Endothelial cell of umbilical vein (primary cell): ENCODE measurements at places on chromosomes 13 and 19. TPM values are rescaled to one million over a fixed set of nuclear protein-coding genes. Genes with fewer than 3 reads are reported as not detected.

KLF2 gene
- total RNA-seq, result 23.4 and 37.7 TPM in 2 replicates

PCDH17 gene
- total RNA-seq, result 4.2 and 5.0 TPM in 2 replicates

SIGLEC12 gene
- not detected in 2 replicates for total RNA-seq

LILRB5 gene
- not detected in 2 replicates for total RNA-seq

DNA sequence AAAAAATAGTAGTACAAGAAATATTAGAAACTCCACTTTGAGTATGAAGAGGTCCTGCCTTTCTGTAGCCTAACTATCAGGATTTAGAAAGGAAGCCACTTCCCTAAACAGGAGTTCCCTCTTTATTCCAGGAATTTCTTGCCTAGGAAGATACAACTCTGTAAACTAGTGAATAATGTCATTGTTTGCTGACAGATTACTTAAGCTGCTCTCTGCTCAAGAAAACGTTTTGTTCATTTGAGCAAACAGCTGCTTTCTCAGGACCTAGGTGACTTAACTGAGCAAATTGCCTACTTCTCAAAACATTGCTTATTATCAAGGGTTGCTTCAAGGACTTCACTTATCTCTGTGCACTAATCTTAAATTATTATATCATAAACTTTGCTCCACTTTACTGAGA is 1419.4 kb upstream of the SLC10A2 start:
- no peaks in the 10 kb centered on the region for H3K4me1 ChIP-seq
- no peak overlapping the region for H3K27ac ChIP-seq
- no peak overlapping the region for H3K4me3 ChIP-seq
- no peak for DNase-seq

DNA sequence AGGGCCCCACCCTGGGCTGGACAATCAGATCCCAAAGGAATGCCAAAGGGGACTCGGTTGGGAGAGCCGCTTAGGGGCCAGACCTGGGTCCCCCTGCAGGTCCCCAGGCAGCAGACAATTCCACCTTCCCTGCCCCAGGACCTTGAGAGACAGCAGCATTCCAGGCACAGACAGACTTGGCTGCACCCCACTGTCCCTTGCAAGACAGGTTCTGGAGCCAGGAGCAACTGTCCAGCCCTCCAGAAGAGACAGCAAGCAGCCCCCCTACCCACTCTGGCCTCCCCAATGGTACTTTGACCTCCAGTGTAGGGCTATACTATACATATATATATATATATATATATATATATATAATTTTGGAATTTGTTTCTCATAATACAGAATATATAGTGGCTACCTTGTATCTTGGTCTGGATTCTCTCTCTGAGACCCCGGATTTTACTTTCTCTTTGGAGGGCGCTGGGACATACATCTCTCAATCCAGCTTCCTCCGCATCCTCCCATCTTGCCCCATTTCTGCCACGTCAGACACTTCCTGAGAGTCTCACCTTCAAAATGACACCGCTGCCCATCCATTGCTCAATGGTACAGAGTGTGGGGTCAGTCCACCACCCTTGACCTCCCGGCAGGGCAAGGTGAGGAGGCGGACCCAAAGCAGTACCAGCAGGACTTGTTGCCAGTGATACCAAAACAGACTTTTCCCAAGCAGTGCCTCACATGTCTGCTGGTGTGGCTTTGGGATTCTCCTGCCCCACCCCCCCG is 12.7 kb downstream of the SMIM24 start:
- H3K4me3 ChIP-seq, result no peak overlapping the region
- H3K27ac ChIP-seq, result no peak overlapping the region
- DNase-seq, result no peak
- H3K27me3 ChIP-seq, result no peaks in the 10 kb centered on the region
- H3K36me3 ChIP-seq, result peaks cover 8% of the 10 kb centered on the region

DNA sequence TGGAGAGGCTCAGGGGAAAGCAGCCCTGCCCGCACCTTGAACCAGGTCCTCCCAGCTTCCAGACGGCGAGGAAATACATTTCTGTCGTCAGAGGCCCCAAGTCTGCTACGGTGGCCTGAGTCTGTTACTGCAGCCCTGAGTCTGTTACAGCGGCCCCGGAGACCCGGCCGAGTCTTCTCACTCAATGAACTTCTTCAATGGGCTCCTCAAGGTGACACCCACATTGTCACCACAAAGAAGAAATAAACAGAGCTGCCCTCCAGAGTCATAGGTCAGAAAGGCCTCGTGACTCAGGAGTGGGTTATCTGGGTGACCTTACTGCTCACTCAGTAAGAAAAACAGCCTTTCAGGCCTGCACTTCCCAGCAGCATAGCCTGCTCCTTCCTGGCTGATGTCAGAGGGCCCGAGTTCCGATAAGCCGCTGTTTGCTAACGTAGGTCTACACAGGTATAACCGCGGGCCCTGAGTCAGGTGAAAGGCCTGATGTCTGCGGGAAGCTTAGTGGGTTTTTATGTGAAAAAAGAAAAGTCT is 66.9 kb upstream of the TM9SF2 start:
- peaks cover 9% of the 10 kb centered on the region for H3K4me1 ChIP-seq
- no peaks in the 10 kb centered on the region for H3K36me3 ChIP-seq
- no peak for DNase-seq
- H3K4me3 ChIP-seq, result no peak overlapping the region
- H3K27me3 ChIP-seq, result peaks cover 9% of the 10 kb centered on the region

DNA sequence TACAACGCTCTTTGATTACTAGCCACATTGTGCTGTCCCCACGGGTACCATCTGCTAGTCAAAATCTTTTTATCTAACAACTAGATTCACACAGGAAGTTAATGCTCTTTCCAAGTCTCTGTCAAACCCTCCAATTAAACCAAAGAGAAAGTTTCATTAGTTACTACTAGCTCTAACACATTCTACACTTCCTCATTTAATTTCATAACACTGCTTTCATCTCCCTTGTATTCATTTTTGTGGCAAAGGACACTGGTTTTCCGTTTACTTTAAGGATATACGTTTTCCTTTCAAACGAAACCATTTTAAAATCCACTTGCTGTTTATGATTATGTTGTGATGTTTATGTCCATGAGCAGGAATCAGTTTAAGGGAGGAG is 5.3 kb downstream of the DYRK1B start:
- peaks cover 4% of the 10 kb centered on the region for H3K36me3 ChIP-seq
- no peak for DNase-seq
- H3K4me1 ChIP-seq, result peaks cover 13% of the 10 kb centered on the region
- H3K4me3 ChIP-seq, result no peak overlapping the region

DNA sequence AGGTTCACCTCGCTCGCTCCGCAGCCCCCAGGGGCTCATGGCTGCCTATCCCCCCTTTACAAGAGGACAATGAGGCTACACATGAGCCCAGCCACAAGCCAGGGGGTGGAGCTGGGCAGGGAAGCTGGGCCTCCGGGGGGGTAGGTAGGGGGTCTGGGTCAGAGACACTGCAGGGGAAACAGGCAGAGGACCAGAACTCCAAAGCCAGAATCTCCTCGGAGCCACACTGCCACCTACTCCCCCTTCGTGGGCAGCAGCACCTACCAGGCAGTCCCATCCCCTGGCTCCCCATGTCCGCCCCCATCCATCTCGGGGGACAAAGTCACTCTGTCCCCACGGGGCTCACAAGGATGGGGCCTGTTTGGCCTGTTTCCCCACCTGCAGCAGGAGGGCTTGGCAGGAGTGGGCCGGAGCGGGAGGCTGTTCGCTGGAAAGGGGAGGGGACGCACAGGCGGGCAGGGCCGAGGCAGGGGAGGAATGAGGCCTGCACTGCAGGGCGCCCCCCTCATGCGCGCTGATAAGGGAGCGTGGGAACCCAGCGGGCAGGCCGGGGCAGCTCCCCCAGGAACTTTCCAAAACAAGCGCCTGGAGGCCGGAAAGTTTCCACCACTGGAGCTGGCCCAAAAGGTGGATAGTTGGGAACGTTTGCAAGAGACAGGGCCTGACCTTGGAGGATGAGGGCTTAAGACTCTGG is 545 bp upstream of the ISYNA1 start:
- H3K4me3 ChIP-seq, result no peak overlapping the region
- peaks cover 5% of the 10 kb centered on the region for H3K36me3 ChIP-seq
- DNase-seq, result peak; percentile 24
- H3K4me1 ChIP-seq, result peaks cover 6% of the 10 kb centered on the region
- no peaks in the 10 kb centered on the region for H3K27me3 ChIP-seq

DNA sequence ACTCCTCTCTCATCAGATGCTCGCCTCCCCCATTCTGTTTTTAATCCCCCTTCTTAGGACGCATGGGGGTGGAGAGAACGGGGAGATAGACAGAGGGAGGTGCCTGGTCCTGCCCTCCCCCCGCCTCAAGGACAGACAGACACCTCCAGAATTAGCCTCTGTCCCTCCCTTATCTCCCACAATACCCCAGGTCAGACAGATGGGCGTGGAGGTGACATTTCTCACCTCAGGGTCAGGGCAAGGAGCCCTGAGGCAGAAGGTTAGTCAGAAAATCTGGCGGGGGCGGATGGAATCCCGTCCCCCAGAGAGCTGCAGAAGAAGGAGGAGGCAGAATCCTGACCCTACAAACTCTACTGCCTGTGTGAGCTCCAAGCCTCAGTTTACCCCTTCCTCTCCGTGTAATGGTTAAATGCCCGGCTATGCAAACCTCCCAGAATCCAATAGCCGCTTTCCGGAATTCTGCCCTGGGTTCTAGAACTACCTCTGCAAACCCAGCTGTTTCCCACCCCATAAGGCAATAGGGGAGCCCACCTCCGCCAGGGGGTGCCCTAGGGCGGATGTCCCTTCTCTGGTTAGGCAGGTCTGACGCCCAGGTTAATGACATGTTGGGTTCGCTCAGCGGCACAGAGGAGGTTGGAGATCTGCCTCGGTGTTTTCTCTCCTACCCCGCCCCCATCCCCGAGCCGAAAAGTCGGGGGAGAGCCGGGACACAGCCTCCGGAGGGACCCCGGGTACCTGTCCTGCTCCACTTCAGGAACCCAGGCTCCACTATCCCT is 900 bp downstream of the PPP1R13L start:
- peak; percentile 58 for DNase-seq
- H3K27ac ChIP-seq, result peak overlapping the region; percentile 88
- no peaks in the 10 kb centered on the region for H3K36me3 ChIP-seq
- H3K4me1 ChIP-seq, result peaks cover 27% of the 10 kb centered on the region
- peak overlapping the region; percentile 73 for H3K4me3 ChIP-seq

DNA sequence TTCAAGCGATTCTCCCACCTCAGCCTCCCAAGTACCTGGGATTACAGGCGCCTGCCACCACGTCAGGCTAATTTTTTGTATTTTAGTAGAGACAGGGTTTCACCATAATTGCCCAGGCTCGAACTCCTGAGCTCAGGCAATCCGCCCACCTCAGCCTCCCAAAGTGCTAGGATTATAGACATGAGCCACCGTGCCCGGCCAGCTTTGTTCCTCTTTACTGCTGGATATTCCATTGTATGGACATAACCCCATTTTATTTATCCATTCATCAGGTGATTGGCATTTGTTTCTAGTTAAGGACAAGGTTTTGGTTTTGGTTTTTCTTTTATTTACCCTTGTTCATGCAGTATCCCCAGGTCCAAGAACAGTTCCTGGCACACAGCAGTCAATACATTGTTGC is 4.1 kb upstream of the RPS9 start:
- no peak for DNase-seq
- H3K4me1 ChIP-seq, result peaks cover 9% of the 10 kb centered on the region
- no peak overlapping the region for H3K4me3 ChIP-seq

- no peaks in the 10 kb centered on the region for H3K27me3 ChIP-seq
- peaks cover 32% of the 10 kb centered on the region for H3K4me1 ChIP-seq
- peak overlapping the region; percentile 95 for H3K4me3 ChIP-seq
- peak overlapping the region; percentile 84 for H3K27ac ChIP-seq
- H3K36me3 ChIP-seq, result no peaks in the 10 kb centered on the region
These were observed 801 bp downstream of the KCTD12 start for GRCh38 chr13:76885203-76886004.

DNA sequence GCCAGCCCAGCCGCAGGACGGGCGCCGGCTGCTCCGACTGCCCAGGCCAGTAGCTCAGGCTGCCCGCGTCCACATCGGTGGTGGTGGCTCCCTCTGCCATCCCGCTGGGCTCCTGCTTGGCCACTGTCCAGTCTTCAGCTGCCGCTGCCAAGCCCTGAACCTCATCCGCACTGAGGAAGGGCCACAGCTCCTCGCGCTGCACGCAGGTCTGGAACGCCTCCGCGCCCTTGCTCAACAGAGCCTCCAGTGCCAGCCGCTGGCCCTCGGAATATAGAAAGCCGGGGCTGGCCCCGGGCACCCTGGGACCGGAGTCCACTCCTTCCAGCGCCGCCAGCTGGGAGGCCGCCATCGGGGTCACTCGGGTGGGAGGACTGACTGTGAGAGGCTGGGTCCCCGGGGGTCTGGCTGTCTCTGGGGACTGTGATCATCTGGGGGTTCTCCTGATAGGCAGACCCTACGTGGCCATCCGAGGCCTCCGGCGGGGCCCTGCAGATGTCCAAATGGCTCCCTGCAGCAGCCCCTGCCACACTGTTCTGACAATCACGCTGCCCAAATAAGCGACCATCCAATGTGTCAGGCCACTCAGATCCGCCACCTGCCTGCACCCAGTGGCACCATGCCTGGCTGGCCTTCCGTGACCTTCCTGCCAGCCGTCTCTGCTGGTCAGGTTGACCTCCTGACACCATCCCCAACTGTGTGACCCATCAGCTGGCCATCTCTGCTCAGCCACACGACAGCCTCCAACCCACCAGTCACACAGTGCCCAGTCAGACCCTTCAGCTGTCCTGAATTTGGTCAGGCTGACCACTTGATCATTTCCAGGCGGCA is 1.6 kb downstream of the FAM83E start:
- peaks cover 17% of the 10 kb centered on the region for H3K4me1 ChIP-seq
- DNase-seq, result no peak
- no peak overlapping the region for H3K4me3 ChIP-seq
- H3K27me3 ChIP-seq, result no peaks in the 10 kb centered on the region
- H3K27ac ChIP-seq, result no peak overlapping the region

GRCh38 chr13:48159826-48160225 is 64.9 kb upstream of the MED4 start:
- no peak for DNase-seq
- no peak overlapping the region for H3K4me3 ChIP-seq

DNA sequence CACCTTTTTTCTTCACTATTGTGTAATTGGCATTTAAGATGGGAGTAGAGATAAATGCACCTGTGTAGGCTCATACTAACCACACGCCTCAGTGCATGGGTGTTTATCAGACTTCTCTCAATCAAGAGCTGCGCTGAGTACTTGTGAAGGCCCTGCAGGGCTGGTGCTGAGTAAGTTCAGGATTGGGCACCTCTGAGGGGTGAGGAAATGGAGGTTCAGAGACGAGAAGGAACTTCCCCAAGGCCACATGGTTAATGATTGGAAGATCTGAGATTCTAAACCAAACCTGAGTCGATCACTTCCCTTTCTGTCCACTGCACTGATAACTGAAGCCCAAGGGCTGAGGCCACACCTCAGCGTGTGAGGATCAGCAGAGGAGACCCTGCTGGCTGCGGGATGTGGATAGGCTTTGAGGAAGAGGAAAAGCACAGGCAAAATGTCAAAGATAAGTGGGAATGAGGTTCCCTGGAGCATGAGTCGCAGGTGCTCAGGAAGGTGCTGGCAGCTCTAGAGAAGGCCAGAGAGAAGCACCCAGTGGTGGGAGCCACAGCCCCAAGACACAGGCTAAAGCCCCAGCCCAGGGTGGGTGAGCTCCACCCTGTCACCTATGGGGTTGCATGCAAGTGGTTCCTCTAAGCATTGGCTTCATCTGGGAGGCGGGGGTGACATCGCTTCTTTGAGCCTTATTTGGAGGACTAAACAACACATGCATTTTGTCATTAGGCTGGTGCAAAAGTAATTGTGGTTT is 32.3 kb upstream of the GJB6 start:
- no peaks in the 10 kb centered on the region for H3K27me3 ChIP-seq
- H3K36me3 ChIP-seq, result no peaks in the 10 kb centered on the region
- no peaks in the 10 kb centered on the region for H3K4me1 ChIP-seq
- no peak for DNase-seq
- no peak overlapping the region for H3K4me3 ChIP-seq
